ENCODE measurements at places on chromosomes 4 and X.

DNA sequence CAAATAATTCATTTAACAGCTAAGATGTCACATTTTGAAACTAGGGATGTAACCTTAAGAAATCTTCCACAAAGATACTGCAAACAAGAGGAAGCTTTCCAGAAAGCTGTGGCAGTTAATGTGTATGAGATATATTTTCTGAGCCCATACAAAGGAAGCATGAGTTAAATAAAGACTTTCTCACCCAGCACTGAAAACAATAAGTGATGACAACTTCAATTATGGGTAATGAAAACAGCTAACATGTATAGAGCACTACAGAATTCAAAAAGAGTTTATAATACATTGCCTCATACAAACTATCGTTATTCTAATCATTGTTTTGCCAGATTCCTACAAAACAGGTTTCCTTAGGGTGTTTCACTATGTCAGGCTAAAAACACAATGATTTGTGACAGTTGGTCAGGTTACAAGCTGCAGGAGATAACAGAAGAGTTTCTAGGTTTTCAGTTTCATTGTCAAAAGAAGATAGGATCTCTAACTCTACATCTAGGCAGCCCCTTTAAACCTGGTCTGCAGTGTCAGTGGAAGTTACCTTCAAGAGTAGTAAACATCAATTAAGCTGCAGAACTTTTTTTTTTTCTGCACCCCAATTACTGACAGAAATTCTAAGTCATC, 618.1 kb upstream of the ADGRL3 start:
- DNase-seq, result no peak

DNA sequence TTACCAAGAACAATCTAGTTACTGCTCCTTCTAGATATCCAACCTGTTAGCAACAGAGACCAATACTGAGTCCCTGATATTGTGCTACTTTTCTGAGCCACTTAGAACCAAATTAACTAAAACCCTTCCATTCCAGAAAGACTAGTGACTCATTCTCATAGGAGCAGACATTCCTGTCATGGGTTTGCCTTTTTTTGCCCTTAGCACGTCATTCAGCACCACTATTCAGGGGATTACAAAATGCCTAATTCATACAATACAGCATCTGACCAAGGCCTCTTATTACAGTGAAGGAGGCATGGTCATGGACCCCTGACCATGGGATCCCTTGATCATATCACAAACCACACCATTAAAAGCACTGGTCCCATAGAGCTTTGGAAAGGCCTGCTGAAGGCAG, 123.8 kb upstream of the CXCL13 start:
- DNase-seq, result no peak

DNA sequence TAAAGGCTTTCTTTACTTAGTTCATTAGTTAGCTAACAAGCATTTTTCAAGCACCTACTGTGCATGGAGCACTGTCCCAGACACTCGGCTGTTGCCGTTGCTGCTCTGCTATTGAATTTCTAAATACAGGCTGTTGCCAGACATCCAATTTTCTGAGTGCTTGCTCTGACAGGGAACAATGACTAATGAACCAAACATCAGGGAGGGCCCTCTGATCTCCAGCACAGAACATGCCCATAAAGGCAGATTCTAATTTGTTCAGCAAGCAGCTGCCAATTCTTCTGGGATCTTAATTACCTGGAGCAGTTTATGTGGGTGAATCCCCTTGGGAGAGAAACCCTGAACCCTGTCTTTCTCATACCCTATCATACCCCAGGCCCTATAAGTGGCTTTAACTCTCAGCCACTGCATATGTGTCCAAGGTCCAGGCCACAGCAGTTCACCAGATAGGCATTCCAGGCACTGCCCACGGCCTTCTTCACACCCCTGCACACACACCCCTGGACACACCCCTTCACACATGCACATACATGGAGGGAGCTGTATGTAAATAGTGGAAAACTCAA, 27.9 kb downstream of the TSC22D3 start:
- DNase-seq, result no peak

GRCh38 chr4:18480928-18481327, 459.4 kb upstream of the LCORL start:
- no peak for DNase-seq

- no peak for DNase-seq
Measured at GRCh38 chr4:30828264-30828926, 108.2 kb downstream of the PCDH7 start.

- no peak for DNase-seq
Measured at GRCh38 chr4:3220476-3221183, 28.3 kb upstream of the MSANTD1 start.

- no peak for DNase-seq
Measured at GRCh38 chr4:107843391-107843790, 18.7 kb downstream of the SGMS2 start.

- no peak for DNase-seq
Measured at GRCh38 chr4:87679449-87680169, 29.5 kb downstream of the DMP1 start.

- DNase-seq, result no peak
Measured at GRCh38 chrX:13898083-13898482, 81.2 kb upstream of the GPM6B start.

- DNase-seq, result no peak
Measured at GRCh38 chr4:27154706-27155105, 294.1 kb downstream of the STIM2 start.

DNA sequence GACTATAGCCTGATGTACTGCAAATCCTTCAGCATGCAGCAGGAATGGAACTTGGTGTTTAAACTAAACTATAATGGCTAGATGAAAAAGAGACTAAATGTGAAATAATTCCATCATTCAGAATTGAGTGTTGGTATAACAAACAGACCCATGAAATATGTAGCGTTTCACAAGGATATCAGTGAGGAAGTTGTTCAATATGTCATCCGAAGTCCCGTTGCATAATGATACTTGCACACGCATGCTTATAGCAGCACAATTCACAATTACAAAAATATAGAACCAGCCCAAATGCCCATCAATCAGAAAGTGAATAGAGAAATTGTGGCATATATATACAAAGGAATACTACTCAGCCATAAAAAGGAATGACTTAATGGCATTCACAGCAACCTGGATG, 20.4 kb downstream of the MECP2 start:
- no peak for DNase-seq

DNA sequence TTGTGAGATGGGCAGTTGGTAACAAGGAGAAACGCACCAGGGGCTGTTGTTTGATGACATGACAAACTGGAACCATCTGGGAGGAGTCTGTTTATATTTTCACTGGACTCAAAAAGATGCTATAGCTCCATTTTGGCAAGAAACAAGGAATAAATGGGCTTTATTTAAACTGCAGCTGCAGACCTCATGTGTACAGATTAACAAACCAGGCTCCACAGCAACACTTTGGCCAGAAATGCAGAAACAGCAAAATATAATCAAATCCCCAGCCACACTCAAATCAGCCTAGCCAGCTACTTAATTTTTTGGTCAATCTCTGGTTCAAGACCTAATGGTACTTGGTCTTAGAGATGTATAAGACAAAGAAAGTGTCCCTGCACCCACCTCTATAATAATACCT, 52.7 kb downstream of the ASB9 start:
- no peak for DNase-seq

DNA sequence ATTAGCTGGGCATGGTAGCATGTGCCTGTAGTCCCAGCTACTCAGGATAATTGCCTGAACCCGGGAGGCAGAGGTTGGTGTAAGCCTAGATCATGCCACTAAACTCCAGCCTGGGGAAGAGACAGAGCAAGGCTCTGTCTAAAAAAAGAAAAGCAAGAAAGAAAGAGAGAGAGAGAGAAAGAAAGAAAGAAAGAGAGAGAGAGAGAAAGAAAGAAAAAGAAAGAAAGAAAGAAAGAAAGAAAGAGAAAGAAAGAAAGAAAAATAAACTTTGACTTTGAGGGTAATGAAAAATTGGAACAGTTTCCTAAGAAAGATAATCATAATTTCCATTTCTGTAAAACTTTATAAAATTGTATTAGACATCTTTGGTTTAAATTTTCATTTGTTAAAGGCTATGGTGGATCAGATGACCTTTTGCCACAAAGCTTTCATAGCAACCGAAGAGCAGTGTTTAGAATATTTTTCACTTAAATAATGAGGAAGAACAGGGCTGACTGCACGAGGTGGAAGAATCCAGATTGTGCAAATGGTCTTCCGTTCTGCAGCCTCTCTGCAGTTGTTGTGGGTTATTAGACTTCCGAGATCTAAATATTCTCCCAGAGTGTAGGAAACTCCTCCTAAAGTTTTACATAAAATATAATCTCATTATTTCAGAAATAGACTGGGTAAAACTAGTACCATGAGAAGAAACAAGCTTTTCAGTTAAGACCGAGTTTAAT, 55.9 kb downstream of the RBM47 start:
- no peak for DNase-seq

- no peak for DNase-seq
Measured at GRCh38 chr4:74105656-74106280, 6.8 kb upstream of the CXCL2 start.

- DNase-seq, result no peak
Measured at GRCh38 chrX:24276015-24276414, 37.9 kb downstream of the SUPT20HL2 start.

DNA sequence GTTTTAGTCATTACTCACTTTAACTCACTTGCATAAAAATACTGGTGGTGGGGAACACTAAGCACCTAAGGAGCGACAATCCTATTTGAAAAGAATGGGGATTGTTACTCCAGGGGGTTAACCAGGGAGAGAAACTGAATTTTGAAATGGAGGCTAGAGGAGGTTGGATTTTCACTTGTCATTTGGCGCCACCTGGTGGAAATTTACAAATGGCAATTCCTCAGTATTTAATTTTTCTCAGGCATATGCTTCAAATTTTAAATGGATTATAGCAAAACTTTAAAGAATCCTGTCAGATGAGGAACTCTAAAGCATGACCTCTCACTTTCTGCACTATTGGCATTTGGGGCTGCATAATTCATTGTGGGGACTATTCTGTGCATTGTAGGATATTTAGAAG, 2.7 kb upstream of the GEMIN8 start:
- DNase-seq, result no peak

- no peak for DNase-seq
Measured at GRCh38 chrX:101482296-101482695, 3.0 kb upstream of the ARMCX4 start.

DNA sequence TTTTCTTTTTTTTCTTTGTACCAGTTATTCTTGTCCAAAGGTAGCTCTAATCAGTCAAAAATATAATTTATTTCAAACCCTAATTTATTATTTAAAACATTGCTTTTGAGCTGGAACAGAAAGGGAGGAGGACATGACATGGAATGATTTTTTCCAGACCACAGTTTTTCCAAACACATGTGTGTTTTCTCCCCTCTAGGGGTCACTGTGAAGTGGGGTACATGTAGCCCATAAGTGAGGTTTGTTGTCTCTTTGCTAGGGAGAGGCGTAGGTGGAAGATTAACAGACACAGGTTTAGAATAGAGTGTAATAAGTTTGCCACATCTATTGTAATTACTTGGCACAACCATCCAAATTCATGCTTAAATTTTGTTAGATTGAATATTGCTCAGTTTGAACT, 83.0 kb downstream of the TNIP2 start:
- no peak for DNase-seq

- no peak for DNase-seq
Measured at GRCh38 chr4:147740176-147740575, 8.3 kb downstream of the ARHGAP10 start.
